ENCODE measurements at places on chromosomes 1 and 21.

- DNase-seq = no peak
Measured at GRCh38 chr1:12186679-12186985, 19.8 kb downstream of the TNFRSF1B start.

- no peak for DNase-seq
Measured at GRCh38 chr1:209657140-209657879, 5.1 kb upstream of the LAMB3 start.

GRCh38 chr1:228008391-228009115 lies 1.8 kb downstream of the WNT3A start:
- DNase-seq = no peak

GRCh38 chr1:18893120-18893519 lies 9.2 kb downstream of the ALDH4A1 start:
- no peak for DNase-seq

- DNase-seq = no peak
Measured at GRCh38 chr1:17197696-17198095, 7.2 kb upstream of the PADI1 start.

DNA sequence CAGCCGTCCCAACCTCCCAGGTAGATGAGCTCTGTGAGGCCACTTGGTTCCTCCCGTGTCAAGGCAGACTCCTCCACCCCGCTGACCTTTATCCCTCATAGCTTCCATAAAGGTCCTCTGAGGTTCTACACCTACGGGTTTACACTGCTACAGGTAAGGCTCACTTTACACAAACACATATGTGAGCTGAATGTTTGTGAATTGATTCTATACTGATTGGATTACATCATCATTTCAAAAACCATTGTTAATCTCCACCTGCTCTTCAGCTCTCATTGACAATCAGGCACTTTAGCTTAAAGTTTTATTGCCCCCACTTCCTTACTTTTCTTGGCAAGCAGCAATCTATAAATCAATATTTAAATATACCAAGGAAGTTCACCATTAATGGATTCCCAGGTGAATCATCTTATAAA lies 12.8 kb upstream of the RGS16 start:
- no peak for DNase-seq

GRCh38 chr1:28926629-28927265 lies 12.4 kb downstream of the EPB41 start:
- no peak for DNase-seq

DNA sequence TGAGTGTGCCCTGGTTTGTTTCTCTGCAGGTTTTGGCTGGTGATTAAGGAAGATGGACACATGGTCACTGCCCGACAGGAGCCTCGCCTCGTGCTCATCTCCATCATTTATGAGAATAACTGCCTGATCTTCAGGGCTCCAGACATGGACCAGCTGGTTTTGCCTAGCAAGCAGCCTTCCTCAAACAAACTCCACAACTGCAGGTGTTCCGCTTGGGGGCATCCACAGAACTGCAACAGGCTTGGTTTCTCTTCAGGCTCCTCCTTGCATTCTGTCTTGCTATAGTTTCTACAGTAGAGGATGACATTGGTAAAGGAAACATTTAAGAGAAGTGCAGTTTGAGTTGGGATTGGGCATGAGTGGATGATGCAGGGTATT lies 6.8 kb downstream of the MTARC2 start:
- DNase-seq = no peak

DNA sequence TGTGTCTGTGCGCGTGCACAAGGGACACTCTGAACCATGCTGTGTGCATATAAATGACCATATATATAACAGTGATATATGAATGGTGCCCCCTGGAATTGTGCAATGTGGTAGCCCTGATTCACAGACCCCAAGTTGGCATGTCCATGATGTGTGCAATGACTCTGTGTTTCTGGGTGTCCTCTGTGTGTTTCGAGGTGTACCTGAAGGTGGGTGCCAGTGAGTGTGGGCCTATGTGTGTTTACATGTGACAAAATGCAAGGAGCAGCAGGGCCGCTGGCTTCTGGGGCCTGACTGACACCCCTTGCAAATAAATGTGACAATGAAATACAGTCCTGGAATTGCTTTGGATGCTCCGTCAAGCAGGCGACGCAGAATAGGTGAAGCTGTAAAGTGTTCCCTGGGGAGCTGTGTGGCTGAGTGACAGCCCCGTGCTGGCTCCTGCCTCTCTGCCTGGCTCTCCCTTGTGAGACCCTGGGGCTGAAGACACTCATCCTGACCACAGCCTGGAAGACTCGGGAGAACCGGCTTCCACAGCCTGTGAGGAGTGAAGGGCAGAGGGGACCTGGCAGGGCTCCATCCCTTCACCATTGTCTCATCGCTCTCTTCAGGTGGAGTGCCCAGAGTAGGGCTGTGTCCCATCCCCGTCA lies 38.2 kb upstream of the CSF3R start:
- DNase-seq = no peak

GRCh38 chr1:88462096-88462487 lies 222.0 kb upstream of the PKN2 start:
- peak; percentile 0 for DNase-seq

- DNase-seq = no peak
Measured at GRCh38 chr1:178727014-178727895, 2.2 kb downstream of the RALGPS2 start.

- DNase-seq = no peak
Measured at GRCh38 chr1:99672038-99672437, 26.1 kb downstream of the PALMD start.

DNA sequence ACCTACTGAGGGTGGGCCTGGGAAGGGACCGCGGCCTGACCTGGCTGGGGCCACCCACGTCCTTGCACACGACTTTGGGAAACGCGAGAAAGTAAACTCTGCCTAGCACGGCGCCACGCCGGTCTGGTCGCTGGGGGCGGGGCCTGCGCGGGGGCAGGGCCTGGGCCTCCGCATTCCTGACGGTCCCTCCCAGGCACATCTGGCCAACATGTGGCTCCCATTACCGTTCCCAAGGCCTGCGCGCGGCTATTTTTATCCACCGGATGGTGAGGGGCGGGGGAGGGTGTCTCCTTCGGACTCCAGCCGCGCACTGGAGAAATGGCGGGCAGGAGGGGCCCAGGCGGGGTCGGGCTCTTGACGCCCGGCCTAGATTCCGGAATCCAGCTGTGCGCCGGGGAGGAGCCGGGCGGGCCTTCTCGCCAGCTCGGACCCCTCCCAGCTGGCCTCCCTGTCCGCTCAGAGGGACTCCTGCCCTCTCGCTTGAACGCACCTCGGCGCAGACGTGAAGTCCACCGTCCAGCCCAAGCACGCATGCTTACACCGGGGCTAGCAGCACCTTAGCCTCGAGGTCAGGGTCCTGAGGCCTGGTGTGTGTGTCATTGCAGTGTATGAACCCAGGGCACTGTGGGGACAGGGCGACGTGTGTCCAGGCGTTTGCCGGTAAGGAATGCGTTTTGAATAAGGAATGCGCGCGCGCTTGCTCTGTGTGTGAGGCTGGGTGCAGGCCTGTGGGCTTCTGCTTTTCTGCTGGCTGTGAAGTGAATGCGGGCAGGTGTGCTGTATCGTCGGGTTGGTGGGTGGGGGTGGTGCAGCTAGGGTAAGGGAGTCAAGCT lies 2.1 kb downstream of the EVA1B start:
- DNase-seq = peak; percentile 99

GRCh38 chr1:187516874-187517273 lies 688.1 kb downstream of the PLA2G4A start:
- DNase-seq = no peak

- peak; percentile 11 for DNase-seq
Measured at GRCh38 chr1:84062496-84062895, 63.6 kb upstream of the TTLL7 start.

- no peak for DNase-seq
Measured at GRCh38 chr1:226350519-226350865, 41.5 kb upstream of the LIN9 start.

- no peak for DNase-seq
Measured at GRCh38 chr21:44064852-44065403, 42.3 kb upstream of the PWP2 start.

GRCh38 chr1:39980555-39981313 lies 25.8 kb downstream of the MFSD2A start:
- DNase-seq = no peak

- no peak for DNase-seq
Measured at GRCh38 chr1:4587721-4588120, 66.7 kb upstream of the AJAP1 start.

GRCh38 chr1:88466899-88467580 lies 217.0 kb upstream of the PKN2 start:
- no peak for DNase-seq

- no peak for DNase-seq
Measured at GRCh38 chr1:74767490-74767889, 34.5 kb downstream of the TYW3 start.

- DNase-seq = peak; percentile 83
Measured at GRCh38 chr1:67831850-67832513, 1.3 kb downstream of the GNG12 start.

GRCh38 chr1:36480161-36480560 lies 2.6 kb downstream of the CSF3R start:
- no peak for DNase-seq

- DNase-seq = peak; percentile 73
Measured at GRCh38 chr1:111227434-111227833, at the start of gene CHI3L2. Gene CHI3L2 (plus strand): TSS chr1:111227713. CDS start chr1:111227730, 17 bp downstream.

- DNase-seq = peak; percentile 76
Measured at GRCh38 chr1:30085811-30086770, 637.3 kb downstream of the MATN1 start.

DNA sequence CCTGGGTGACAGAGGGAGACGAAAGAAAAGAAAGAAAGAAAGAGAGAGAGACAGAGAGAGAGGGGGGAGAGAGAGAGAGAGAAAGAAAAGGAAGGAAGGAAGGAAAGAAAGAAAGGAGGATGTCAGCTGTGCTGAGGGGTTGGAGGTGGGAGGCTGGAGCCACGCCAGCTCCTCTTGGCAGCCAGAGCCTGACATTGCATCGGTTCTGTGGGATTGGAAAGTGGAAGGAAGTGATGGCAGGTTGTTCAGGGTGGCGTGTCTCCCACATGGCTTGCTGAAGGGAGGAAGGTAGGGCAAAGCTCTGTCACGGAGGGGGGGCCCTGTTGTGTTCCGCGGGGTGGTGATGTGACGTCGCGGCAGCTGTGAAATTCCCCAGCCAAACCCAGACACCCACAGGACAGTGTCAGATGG lies 30.7 kb downstream of the EIF2D start:
- no peak for DNase-seq

DNA sequence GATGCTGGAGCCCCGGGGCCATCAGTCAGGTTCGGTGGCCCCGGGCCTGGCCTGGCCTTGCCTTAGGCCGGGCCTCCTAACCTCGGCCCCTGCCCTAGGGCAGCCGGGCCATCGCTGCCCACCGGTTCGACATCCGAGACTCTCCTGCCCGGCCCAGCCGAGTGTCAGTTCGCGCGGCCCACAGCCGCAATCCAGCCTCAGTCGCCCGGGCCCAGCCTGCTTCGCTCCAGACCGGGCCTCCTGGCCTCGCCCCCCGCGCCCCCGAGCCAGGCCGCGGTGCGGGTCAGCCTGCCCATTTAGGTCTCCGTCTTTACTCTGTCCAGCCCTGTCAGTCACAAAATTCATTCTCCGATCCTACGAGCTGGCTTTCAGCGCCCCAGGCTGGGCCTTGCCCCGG lies 777 bp downstream of the LRRC41 start:
- peak; percentile 61 for DNase-seq

DNA sequence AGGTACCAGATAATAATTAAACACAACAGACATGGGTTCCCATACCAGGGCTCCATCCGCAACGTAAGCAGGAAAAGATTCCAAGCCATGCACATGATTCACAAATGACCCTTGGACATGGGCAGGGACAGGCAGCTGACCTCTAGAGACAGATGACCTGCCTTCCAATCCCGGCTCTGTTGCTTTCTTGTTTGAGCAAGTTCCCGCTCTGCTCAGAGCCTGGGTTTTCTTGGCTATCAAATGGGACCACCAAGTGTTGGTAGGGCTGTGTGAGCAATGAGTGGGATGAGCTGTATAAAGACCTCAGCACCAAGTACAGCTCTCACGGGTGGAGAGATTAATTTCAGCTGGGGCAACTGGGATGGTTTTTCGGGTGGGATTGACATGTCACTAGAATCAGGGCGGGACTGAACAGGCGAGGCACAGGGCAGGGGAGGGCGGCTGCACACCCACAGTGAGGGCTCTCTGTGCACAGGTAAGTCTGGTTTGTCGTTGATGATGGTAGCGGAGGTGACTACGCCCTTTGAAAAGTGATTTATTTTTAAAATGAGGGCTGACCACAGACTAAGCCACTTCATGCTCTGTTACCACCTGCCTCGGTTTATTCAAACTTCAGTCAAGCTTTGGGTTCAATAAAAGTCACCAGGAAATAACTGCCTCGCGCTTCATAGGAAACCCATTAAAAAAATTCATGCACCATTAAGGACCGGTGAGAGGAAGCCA lies 57.5 kb upstream of the IFFO2 start:
- no peak for DNase-seq

DNA sequence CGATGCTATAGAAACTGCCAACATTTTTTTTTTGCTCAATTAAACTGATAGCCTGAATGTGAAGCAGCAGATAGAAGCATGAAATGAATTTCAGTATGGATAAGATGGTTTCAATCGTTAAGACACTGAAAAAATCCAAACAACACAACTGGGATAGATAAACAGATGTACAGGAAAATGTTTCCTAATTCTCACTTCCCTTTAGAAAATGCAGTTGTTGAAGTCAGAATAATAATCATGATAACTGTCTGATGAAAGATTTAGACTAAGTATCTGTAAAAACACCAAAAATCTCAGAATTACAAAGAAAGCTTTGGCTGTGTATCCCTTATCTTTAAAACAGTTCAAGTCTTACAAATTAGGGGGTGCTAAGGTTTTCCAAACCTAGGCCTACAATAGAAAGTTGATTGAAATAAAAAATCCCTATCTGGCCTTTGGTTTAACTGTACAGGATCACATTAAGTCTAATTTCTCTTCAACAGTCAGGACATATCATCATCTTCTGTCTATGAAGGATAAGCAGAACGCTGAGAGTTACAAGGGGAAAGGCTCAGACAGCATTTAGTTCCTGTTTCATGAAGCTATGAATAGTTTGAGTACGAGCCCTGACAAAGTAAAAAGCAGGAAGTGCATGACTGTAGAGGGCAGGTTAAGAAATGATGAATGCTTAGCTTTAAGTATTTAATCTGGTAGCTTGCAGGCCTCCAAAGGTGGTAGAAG lies 203.2 kb downstream of the APP start:
- no peak for DNase-seq

GRCh38 chr21:15893902-15894301 lies 164.1 kb downstream of the USP25 start:
- DNase-seq = no peak

- peak; percentile 76 for DNase-seq
Measured at GRCh38 chr1:27525296-27526272, 35.6 kb upstream of the WASF2 start.

GRCh38 chr1:216958569-216958968 lies 235.3 kb upstream of the ESRRG start:
- DNase-seq = no peak

DNA sequence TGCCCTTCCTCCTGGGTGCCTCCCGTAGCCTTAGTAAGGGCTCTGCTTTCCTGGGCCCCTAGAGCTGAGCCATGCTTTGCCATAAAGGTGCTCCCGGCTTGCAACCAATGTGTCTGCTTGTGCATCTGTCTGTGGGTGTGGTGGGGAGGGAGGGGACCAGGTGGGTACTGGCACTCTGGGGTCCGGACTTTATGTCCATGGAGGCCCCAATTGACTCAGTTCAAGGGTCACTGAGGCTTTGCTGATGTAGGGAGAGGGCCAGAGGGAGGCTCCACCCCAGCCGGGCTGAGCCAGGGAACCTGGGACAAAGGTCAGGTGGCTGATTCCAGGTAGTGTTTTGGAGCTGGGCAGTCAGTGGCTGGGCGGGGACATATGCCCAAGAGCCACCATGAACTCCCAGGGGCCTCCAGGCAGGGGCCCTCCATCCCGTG lies 15.0 kb downstream of the TNFRSF25 start:
- no peak for DNase-seq

GRCh38 chr1:100959502-100960060 lies 63.7 kb downstream of the SLC30A7 start:
- DNase-seq = no peak

- no peak for DNase-seq
Measured at GRCh38 chr1:8145545-8146202, 119.6 kb upstream of the ERRFI1 start.
